ENCODE measurements at places on chromosomes 5 and 9.

- DNase-seq = no peak
These were observed 29.5 kb downstream of the SURF6 start for GRCh38 chr9:133306242-133307204.

DNA sequence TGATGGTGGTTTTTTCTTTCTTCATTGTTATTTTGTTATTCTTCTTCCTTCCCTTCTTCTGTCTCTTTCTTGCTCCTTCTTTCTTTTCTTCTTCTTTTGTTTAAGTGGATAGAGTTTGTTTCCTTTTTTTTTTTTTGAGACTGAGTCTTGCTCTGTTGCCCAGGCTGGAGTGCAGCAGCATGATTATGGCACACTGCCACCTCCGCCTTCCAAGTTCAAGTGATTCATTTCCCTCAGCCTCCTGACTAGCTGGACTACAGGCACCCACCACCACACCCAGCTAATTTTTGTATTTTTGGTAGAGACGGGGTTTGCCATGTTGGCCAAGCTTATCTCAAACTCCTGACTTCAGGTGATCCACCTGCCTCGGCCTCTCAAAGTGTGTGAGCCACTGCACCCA lies 40.3 kb downstream of the JAK2 start:
- DNase-seq = peak; percentile 2

DNA sequence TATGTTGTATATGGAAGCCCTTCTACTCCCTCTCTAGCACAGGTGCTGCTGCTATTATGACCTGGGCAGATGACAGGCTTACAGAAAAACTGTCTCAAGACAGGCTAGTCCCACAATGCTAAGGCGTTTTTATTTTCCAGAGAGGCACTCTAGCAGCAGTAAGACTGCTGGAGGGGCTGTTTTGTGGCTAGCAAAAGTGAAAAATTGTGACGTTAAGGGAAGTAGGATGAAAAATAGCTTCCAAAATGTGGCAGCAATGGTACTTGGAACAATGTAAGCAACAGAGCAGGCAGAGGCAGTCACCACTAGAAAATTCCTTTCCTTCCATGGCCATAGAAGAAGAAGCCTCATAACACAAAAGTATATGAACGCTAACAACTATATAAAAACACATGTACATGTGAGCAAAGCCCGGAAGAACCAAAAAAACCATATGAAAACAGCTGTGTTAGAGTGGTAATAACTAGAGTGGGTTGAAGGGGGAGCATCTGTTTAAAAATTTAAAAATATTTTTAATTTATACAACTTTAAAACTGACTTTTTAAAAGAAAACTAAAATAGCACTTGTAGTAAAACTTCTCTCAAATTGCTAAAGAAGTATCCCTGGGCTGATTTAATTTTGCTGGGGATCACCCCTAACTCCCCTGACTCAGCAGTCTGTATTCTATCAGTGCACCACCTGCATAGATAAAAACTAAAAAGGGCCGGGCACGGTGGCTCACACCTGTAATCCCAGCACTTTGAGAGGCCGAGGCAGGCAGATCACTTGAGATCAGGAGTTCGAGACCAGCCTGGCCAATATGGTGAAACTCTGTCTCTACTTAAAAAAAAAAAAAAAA lies 30.6 kb downstream of the CLINT1 start:
- no peak for DNase-seq

DNA sequence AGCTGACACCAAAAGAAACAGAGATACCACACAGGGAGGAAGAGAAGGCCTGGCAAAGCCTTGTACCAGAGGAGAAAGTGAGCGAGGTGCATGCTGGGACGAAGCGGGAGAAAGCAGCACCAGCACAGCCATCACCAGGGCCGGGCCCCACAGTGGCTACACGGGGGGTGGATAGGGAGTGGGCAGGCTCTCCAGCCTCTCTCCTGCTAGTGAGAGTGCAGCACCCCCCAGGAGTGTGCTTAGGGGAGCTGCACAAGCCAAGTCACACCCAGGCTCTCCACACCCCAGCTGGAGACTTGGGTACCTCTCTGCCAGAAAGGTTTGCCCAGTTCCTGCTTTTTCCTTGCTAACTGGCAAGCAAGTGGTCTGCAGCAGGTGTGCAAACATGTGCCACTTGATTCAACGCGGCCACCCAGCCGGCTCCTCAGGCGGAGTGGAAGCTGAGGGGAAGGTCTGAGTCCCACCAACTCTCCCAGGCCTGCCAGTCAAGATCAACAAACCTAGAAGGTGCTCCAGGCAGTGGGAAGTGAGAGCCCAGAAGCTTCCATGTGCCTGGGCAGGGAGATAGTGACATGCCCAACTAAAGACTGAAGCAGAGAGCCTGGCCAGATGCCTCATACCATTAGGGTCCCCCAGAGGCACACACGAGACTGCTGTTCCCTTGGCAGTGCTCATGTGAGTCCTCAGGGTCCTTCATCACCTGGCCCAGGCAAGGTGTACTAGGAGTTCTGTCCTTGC lies 39.9 kb downstream of the BICD2 start:
- no peak for DNase-seq

- no peak for DNase-seq
These were observed 134.9 kb upstream of the ADCY2 start for GRCh38 chr5:7261049-7261448.

DNA sequence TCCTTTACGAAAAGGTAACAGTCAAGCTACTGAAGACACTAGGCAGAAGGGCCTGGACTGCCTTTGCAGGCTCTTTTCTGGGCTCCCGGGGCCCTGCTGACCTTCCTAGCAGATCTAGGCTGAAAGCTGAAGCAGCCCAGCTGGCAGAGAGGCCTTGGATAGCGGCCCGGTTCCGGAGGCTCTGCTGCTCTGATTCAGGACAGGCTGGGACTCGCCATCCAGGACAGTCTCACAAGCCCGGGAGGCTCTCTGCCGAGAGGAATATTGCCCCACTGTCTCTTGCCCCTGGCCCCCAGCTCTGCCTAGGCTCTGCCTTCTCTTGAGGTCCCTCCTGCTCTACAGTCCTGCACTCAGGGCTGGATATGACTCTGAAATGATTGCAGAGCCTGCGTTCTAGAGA lies 67.8 kb downstream of the PSD2 start:
- no peak for DNase-seq

GRCh38 chr5:68285851-68286611 lies 70.5 kb downstream of the PIK3R1 start:
- DNase-seq = peak; percentile 65

- no peak for DNase-seq
These were observed 457.5 kb downstream of the TMEM232 start for GRCh38 chr5:110268985-110269384.

GRCh38 chr5:138490648-138491283 lies 25.5 kb downstream of the EGR1 start:
- no peak for DNase-seq

DNA sequence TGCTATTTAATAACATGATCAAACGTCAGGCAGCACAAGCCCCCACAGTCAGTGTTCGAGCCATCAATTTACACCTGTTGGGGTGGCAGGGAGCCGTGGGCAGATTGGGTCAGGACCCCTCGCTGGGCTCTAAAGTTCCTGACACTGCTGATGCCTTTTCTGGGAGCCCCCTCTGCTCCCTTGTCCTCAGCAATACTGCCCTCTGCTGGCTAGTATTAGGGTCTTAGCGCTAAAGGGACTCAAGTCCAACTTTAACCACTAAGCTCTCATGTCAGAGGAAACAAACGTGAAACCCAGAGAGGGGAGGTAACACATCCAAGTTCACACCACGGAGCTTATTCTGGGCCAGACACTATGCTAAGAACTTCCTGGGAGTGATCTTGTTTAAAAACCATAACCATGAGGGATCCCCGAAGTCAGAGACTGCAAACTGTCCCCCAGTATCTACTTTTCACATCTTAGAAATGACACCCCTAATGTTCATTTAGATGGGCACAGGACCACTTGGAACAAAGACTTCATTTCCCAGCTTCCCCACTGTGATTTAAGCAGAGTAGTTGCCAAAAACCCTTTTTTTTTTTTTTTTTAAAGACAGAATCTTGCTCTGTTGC lies 20.4 kb downstream of the ANKS6 start:
- DNase-seq = peak; percentile 79

DNA sequence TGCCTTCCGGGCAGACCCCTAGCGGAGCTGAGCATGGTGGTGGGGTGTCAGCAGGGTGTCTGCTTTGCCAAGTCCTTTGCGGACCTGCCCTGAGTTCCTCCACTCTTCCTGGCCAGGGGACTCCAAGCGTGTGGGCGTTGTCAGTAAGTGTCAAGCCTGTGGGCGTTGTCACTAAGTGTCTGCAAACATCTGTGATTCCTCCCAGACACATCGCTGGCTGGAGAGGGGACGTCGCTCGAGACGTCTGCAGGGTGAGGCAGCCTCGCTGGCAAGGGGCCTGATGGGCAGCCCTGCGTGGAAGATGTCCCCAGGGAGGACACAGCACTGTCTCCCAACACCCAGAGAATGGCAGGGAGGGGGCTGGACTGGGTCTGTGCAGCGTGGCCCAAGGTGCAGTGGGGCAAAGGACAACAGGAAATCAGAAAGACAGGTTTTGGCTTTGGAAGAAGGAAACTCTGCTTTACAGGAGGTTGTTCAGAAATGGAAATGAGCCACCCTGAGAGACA lies 28.8 kb downstream of the ADAMTSL2 start:
- DNase-seq = peak; percentile 7

DNA sequence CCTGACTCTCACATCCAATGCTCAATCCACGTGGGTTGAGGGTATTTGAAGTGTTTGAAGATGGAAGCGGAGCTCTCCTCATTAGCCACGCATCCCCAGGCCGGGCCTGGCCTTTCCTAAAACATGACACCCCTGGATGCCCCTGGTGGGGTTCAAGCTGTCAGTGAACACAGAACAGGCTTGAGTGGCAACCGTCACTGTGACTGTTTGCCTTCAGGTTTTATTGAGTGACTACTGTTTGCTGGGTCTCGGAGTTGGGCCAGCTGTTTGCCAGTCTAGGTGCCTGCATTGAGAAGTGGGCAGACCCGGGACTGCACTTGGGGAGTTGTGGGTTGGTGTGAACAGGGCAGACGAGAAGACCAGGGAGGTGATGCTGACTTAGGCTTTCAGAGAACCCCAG lies 7.8 kb upstream of the OLFM1 start:
- DNase-seq = no peak

DNA sequence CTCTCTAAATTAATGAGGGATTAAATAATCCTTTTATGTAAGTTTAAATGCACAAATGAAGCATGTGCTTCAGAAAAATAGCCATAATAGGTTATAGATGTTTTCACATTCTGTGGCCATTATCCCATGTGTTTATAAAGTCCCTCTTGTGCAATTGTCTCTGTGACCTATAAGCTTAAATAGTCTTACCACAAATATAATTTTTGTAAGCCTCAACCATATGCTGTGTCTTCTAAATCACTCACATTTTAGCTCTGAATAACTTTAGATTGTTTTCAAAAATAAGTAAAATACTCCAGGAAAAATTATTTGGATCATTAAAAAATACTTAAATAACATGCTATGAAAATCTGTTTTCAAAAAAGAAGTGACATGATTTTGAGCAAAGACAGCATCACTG lies 1894.7 kb downstream of the MAT2B start:
- DNase-seq = peak; percentile 3

DNA sequence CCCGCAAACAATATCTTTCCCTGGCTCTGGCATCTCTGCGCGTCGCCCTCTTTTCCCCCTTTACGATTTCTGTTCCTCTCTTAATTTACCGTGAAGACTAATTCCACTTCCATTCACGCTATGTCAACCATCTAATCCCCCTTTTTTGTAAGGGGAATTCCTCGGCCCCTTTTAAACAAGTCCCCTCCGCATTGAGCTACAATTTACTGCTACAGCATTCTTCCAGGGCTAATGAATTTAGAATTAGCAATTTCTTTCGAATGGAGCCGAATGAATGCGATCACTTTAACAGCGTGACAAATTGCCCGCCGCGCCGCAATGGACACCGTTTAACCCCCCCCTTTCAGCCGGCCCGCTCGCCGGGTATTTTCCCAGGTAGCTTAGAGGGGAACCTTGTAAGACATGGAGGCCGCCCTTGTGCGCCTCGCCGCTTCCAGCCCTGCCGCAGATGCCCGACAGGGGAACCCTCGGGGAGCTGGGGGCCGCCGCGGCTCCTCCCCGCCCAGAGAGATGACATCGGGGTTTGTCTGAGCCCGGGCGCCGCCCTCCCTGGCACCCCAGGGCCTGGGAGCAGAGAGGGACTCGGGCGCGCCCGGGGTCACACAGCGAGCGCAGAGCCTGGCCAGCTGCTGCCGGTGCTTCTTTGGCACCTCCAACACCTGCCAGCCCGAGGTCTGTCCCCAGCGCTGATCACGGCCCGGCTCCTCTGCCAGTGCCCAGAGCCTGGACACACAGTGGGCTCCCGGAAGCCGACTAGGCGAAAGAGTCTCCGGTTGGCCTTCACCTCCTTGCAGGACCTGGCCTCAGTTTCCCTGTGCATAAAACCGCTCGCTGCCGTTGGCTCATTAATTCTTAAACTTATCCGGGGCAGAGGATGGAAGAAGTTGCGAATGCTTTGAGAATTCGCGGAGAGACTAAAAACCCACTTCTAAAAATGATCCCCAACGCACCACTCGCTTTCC lies 1.3 kb downstream of the PRDM12 start:
- DNase-seq = no peak

DNA sequence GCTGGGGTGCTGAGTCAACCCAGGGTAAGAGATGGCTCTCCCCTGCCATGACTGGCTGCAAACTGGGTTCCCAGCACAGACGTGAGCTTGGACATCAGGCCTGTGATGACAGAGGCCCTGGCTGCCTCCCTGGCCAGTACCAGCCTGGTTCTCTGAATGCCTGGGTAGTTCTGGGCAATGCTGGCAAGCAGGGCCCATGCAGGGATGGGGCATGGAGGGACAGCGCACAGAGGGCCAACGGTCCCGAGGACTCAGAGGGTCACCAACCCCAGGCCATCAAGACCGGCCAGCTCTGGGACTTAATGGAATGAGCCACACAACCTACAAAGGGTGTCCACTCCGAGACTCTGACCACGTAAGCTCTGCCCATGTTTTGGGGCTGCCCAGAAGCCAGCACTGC lies 241.4 kb downstream of the FSTL4 start:
- DNase-seq = no peak

GRCh38 chr5:176823869-176824412 lies 13.6 kb downstream of the UNC5A start:
- no peak for DNase-seq

DNA sequence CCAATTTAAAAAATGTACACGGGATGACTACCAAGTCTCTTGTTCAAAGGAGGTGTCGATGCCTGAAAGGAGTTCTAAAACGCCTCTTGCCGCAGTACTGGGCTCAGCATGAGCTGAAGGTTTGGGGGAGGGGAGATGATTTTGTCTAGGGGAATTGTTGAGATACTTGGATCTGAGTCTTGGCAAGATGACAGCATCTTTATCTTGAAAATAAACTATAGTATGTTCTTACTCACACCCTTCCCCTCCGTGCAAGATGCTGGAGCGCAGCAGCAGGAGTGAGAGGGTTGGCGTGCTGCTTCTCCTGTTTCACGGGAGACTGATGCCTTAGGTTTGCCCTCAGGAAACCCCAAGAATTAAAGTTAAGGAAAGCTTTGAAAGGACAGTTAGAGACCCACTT lies 47.3 kb downstream of the FAM78A start:
- peak; percentile 93 for DNase-seq

- no peak for DNase-seq
These were observed 122.3 kb upstream of the POC5 start for GRCh38 chr5:75839547-75839946.

All from IMR-90 (cell line).